ENCODE measurements at places on chromosomes 13 and 19.
A peak's percentile ranks its signal among the peaks of the same experiment; 100 is the strongest.

DNA sequence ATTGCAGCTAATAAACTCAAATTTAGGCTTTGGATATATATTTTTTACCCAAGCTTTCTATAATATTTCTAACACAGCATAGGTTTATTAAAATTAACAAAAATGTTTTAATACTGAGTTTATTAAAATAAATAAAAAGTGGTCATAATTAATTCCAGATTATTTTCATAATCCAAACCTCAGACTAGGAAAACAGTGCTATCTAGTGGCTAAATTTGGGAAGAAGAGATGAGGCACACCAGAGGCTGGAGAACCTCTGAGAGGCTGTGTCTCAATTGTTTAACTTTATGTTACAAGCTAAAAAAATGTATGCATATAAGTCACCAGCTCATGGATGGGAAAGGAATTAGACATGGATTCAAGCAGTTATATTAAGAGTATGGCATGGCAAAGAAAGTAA is 392.5 kb downstream of the DIAPH3 start:
- peak; percentile 40 for DNase-seq

DNA sequence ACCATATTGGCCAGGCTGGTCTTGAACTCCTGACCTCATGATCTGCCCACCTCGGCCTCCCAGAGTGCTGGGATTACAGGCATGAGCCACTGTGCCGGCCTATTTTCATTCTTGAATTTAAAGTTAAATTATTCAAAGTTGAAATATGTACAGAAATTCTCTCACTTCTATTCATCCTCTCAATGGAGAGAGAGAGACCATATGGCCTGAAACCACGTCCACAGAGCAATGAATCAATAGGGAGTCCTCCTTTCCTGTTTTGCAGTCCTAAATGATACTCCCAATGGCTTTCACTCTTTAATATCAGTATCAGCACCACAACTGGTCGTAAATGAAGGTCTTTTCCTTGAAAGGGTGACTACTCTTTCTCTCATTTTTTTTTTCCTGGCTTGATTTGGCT is 30.5 kb upstream of the KCTD4 start:
- no peak for DNase-seq

DNA sequence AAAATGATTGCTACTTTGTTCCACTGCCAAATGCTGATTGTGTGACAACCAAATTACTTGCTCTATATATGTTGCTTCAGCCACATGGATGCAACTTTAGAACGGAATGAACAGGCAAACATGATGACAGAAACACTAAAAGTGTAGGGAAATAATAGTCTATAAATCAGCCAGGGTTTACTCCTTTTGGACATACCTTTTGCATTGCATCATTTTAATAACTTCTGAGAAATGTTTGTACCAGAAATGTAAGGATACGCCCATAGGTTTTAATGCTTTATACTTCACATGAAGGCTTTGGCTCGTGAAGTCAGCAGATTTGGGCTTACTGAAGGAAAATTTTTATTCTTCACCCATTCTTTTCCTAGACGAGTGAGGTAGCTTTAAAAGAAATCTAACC is 141.0 kb downstream of the POSTN start:
- peak; percentile 72 for DNase-seq

DNA sequence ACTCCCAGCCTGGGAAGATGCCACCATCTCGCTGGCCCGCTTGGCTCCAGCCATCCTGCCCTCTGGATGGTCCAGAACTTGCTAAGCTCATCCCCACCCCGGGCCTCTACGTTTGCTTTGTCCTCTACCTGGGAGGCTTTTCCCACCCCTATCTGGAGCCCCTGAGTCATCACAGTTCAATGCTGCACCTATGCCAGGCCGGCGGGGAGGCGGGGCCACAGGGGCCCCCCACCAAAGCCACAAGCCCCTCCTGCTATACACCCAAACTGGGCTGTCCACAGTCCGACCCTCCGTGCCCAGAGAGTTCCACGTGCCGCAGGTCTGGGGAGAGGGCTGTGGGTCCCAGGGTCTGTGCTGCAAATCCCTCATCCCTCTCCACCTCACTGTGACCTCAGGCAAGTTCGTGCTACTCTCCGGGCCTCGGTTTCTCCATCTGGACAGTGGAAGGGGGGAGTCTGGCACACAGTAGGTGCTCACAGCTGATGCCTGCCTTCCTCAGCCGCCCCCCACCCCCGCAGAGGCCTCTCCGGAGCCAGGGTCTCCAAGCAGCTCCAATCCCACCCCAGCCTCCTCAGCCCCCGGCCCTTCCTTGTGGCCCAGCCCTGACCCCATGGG is 1.9 kb upstream of the TCF3 start:
- no peak for DNase-seq

DNA sequence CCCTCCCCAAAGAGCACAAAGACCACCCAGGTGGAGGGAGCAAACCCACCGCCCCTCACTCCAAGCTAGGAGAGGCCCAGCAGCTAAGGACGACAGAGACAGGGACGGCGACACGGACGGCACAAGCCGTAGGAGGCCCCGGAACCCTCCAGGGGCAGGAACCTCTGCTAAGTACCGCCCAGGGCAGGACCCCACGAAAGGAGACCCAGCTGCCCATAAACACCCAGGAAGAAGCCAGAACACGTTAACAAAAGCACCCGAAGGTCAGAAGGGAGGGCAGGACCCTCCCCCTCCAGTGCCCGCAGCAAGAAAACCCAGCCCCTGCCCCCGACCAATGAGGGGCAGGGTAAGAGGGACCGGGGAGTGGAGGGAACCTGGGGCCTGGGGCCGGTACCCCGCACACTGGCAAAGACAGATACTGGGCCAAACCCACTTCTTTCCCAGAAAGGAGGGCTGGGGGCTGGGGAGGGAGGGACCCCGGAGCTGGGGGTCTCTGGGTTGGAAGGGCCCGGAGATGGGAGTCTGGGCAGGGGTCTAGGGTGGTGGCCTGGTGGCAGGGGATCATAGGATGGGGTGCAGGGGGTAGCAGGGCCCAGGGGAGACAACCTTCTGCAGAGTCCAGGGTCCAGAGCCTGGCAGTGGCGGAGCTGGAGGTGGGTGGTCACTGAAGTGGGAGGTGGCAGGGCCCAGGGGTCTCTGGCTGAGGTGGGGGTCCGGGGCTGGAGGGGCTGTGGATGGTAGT is 2.4 kb downstream of the BTBD2 start:
- DNase-seq: no peak

DNA sequence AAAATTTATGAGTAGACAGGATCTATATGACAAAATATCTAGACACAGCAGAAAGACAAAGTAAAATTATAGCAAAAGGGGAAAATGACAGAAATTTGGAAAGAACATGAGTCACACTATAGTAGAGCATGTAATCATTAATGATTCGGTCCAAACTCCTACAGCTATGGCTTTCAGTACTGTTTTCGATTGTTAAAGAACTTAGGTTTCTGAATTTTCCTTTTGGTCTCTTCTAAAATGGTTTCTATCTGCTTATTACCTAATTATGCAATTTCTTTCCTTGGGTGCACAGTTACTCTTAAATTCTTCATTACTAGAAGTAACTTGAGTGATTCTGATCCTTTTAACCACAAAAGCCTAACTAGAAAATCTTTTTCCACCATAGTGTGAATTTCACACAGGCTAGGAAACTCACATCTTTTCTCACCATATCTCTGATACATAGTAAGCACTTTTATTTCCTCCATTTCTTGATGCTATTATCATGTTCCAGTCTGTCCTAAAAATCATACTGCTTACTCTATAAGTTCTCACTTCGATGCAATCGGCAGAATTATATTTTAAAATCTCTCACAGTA is 1101.4 kb downstream of the PCDH9 start:
- no peak for DNase-seq

All from fibroblast of skin of left quadriceps (primary cell).